Right hindlimb (tissue), 1 donor: ENCODE measurements at places on chromosomes 16 and 17.

GRCh38 chr16:4860727-4861342 is 13.6 kb downstream of the UBN1 start:
- no peak for DNase-seq

- no peak for DNase-seq
Observed at GRCh38 chr17:82434216-82434565, 15.8 kb upstream of the OGFOD3 start.

- no peak for DNase-seq
Observed at GRCh38 chr17:37737081-37737480, 7.8 kb downstream of the HNF1B start.

GRCh38 chr16:89023151-89023551 is 46.1 kb upstream of the CBFA2T3 start:
- DNase-seq: no peak

DNA sequence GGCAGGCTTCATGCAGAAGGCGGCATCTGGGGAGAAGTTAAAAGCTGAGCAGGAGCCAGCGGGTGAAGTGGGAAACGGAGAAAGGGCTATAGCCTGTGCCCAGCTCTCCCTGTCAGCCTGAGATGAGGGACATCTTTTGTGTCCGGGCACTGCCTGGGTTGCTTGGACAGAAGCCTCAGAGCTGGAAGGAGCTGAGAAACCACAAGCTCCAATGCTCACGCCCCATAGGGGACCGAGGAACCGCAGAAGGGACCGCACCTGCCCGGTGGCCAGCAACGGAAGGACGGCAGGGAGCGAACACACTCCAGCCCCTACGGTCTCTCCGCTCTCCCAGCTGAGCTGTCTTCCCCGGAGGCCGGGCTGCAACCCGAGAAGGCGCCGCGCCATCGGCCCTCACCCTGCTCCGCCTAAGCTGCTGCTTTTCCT is 175.8 kb downstream of the NPIPB11 start:
- DNase-seq: peak; percentile 61

- peak; percentile 94 for DNase-seq
Observed at GRCh38 chr16:19113577-19114358, at the start of gene ITPRIPL2. ITPRIPL2 (plus strand) TSS chr16:19113964; CDS start chr16:19114462, 498 bp downstream.
